EL (cell line): ENCODE measurements at places on chromosomes 12 and 14.

GRCh38 chr12:12890543-12891079 is 751 bp upstream of the GPRC5A start:
- DNase-seq: peak; percentile 78

DNA sequence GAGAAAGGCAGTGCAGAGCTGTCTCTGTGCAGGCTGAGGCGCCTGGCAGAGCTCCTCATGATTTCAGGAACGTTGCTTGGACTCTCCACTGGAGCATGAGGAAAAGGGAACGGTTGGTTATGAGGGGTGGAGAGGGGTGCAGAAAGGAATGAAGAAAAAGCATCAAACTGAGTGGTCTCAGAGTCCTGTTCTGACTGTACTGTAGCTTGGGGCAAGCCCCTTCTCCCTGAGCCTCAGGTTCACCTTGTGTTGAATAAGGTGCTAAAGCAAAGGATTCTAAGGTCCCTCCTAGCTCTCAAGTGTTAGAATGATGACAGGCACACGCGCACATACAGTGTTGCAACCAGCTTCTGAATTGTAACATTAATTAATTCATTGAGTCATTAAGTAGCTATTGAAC is 125.2 kb upstream of the PARP11 start:
- DNase-seq: no peak

DNA sequence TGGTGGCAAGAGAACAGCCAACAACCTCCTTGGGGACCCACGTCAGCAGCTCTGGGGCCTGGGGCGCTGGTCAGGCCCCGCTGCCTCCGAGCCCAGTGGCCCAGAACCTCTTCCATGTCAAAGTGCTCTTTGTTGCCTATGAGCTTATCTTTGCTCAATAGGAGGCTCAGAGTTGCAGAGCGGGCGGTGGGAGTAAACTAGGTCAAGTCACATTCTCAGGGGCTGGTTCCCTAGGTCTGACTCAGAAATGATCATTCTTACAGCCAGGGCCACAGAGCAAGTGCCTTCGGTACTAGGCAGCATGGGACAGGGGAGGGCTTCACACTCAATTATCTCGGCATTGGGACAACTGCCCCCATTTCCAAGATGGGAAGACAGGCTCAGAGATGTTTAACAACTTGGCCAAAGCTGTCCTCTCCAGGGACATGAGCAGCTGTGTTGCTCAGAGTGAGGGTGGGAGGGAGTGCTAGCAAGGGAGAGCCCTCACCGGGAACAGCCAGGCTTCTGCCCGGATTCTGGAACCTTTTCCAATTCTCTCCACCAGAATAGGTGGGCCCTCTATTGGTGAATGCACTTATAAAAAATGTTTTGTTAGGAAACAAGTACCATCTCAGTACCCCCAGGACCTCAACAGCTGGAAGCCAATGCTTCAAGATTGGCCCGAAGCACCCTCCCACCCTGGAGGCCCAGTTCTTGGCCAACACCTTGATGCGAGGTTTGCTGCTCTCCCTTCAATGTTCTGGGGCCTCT is 11.9 kb downstream of the SLC25A29 start:
- DNase-seq: no peak

- no peak for DNase-seq
These were observed 22.1 kb downstream of the SNRPF start for GRCh38 chr12:95880895-95881294.

DNA sequence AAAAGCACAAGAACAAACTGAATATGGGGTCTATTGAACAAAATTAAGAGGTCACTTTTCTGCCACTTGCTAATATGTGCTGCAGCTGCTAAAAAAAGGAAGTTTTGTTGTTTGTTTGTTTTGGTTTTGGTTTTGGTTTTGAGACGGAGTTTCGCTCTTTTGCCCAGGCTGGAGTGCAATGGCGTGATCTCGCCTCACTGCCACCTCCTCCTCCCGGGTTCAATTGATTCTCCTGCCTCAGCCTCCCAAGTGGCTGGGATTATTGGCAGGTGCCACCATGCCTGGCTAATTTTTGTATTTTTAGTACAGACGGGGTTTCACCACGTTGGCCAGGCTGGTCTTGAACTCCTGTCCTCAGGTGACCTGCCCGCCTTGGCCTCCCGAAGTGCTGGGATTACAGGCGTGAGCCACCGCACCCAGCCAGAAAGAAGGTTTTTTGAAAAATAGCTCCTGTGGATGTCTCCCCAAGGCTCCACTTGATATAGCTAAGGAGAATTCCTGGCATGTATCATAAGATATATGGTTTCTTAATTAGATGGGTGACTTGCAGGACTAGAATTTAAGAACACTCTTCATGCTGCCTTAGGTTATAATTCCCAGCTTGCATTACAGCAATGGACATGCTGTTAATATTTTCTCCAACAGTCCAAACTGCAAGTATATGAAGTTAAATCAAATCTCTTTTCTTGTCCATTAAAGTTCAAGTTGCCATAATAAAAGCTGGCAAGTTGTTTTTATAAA is 237.6 kb upstream of the AMIGO2 start:
- DNase-seq: no peak

DNA sequence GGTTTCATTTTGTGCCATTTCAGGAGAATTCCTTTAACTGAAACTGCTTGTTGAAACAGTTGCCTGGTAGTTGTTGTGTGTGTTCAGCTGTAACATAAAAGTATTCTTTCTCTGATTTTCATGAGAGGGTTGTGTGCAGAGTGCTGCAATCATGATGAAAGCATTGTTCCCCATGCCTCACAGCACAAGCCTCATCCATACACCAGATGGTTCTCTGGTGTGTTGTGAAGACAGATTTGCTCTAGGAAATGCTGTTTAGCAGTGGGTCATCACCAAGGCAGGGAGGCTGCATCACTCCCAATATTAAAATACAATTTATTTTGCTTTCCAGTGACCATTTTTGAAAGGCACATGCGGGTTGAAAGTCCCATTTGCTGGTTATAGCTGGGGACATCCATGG is 404.4 kb downstream of the AACS start:
- no peak for DNase-seq

DNA sequence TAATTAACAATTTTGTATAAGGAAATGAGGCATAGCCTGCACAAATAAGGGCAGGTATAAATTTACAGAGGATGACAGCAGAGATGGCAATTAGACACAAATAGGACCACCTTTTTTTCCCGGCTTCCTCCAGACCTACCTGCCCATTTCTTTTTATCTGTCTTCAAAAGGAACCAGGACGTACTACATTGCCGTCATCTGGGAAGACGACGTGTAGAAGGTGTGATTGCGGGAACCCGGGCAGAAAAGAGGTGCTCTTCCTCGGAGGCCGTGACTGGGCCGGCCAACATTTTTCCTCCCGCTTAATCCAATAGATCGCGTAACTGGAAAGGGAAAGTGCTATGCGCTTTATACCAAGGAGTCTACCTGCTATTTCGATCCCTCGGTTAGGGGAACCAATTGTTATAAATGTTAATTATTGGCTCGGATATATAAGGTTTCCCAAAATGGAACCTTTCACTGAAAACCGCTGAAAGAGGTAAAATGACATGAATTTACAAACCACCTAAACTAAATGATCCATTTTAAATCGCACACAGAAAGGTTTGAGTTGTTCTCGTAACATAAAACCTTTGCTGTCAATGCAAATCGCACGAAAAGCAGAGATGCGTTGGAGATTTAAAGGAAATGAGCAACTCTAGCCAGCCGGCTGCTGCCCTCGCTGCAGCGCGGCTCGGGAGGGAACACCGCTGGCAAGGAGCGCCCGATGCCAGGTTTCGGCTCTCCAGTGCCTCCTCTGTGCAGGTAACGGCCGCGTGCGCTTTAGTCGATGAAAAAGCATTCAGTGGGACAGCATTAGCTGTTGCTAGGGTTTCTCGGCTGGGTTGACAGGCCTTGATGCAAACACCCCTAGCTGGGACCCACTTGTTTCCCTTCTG is 2.8 kb upstream of the SIX1 start:
- no peak for DNase-seq

- DNase-seq: no peak
These were observed 13.0 kb upstream of the NUP107 start for GRCh38 chr12:68673788-68674187.

DNA sequence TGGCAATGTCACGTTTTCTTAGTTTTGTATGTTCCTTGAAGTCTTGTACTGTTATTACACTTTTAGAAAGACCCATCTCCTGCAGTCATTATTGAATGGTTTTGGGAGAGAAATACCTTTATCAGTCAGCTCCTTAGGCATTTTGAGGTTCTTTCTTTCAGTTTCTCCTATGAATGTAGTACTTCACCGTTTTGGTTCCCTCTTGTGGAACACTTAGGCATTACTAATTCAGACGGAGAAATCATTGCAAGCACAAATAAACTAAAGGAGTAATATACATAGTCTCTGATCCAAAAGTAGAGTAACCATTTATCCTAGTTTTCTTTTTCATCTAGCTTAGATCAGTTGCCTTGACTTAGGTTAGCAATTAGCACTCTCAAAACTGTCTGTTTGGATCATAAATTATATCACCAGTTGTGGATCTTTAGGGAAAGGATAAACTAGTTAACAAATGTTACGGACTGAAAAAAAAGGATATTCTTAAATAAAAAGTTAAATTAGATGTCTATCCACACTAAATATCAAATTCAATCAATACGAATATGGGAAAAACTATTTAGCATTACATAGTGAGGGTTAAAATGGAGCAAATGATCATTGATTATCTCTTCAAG is 1538.3 kb upstream of the SEL1L start:
- DNase-seq: peak; percentile 29

- DNase-seq: no peak
These were observed 35.0 kb upstream of the CFAP54 start for GRCh38 chr12:96454396-96454795.

GRCh38 chr12:80582431-80582830 is 125.0 kb upstream of the MYF6 start:
- no peak for DNase-seq

GRCh38 chr12:19440019-19440858 is 947 bp downstream of the AEBP2 start:
- DNase-seq: peak; percentile 67

DNA sequence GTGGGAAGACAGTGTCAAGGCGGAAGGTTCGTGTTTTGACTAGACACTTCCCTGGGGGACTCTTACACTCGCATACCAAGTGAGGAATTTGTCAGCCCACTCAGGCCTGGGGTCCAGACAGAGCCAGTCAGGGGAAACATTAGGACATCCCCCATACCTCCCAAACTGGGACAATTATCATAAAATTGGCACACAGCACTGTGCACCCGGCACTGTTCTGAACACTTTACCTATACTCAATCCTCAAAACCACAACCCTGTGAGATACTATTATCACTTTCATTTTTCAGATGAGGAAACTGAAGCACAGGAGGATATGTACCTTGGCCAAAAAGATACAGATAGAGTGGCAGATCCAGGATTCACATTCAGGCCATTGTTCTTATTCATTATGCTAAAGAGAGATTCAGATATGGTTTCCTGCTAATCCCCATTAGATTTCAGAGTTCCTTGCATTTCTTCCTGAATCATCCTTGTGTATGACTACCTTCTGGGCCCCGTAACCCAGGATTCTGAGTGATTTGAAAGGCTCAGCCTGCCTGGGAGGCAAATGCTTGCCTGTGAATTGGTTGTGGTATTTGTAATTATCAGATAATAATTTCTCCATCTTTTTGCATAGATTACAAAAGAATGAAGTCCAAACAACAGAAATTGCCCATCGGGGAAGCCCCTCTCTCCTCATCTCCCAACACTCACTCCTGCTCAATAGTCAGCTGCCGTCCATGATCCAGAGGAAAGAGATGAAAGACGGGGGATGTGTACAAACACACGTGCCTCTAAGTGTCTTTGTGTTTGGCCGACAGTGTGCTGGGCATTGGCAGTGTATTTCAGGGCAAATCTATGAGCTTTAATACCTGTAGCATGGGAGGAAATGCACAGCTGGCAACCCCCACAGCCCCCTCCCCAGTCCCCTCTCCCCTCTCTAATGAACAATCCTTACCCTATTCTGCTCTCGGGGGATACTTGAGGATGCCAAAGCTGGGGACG is 4.6 kb downstream of the TAC3 start:
- DNase-seq: no peak

- peak; percentile 65 for DNase-seq
These were observed 1.1 kb downstream of the ARID2 start for GRCh38 chr12:45730348-45731189.

DNA sequence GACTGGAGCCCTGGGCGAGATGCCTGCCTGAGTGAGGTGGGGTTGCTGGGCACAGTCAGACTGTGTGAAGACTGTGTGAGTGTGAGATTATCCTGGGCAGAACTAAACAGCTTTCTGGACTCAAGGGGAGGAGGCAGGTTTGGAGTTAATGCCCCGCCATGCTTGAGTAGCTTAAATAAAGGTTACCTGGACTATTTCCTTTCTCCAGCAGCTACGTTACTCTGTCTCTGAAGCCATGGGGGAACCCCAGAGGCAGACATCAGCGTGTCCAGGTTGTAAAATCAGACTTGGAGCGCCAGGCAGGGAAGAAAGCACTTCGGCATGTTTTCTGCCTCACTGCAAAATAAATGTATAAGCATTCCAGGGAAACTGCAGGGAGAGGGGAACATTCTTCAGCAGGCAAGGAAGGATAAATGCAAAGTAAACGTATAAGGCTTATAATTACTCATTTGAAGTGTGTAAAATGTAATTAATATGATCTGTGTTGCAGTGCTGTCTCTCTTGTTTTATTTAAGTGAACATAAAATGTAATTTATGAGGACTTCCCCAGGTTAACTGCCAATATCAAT is 129.7 kb downstream of the CHST11 start:
- no peak for DNase-seq

DNA sequence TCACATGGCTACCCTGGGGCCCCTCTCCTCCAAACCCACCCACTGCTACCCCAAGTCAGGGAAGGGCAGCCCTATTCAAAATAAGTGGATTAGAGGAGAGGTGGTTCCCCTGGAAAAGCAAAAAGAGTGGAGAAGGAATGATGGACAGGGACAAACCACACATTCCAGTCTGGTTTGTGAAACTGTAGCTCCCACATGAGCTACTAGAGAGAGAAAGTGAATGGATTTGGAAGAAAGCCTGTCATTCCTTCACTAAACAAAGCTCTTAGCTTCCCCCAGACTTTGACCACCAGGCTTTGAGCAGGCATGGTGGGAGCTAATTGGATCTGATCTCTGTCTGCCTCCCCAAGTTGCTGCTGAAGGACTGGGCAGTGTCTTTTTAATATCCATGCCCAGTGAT is 28.0 kb downstream of the CCDC63 start:
- DNase-seq: no peak

DNA sequence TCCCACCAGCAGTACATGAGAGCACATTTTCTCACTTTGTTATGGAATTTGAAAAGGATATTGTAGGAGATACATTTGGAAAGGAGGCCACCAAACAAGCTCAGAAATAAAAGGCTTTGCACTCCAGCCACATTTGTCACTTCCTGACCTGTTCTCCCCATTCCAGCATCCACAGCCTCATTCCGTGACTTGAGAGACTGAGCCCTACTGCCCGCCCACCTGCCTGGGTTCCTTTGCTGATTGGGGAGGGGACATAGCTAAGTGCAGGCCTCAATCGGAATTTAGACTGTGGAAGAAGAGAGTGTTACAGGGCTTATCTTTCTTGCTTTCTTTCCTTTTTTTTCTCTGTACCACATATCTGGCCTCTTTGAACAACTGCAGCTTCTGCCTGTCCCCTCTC is 735.4 kb upstream of the TMEM132C start:
- DNase-seq: no peak

DNA sequence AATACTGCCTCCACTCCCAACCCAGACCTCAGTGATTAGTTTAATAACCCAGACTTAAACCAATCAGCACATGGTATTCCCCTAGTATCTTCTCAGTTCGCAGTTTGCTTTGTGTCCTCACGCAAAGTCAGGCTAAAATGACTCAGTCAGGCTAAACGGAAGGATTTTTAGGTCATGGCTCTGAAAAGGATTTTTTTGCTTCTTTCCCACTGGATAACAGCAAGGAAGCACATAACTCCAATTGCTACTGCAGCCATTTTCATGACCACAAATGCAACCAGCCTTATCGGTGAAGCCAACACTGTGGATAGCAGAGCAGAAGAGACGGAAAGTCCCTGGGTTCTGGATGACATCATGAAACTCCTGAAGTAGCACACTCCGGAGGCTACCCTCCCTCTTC is 67.7 kb downstream of the ZC3H14 start:
- peak; percentile 57 for DNase-seq
